ENCODE measurements at places on chromosomes 2 and 18.

GRCh38 chr2:43040084-43040854, 186.1 kb downstream of the ZFP36L2 start:
- DNase-seq = no peak

DNA sequence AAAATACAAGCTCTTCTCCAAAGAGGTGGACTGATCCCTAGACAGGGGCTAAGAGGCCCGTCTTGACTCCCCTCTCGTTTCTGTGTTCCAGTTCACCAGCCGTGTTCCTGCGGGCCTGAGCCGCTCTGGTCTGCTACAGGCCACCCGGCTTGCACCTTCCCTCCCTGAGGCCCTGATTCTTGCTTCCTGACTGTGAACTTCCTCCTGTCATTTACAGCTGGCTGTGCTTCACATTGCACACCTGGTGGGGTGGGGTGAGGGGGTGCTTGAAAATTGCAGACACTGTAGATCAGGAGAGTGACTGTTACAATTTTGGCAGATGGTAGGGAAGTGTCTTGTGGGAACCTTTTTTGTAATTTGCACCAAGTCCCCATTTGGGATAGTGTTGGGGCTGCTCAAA, 64.4 kb downstream of the TSN start:
- no peak for DNase-seq

DNA sequence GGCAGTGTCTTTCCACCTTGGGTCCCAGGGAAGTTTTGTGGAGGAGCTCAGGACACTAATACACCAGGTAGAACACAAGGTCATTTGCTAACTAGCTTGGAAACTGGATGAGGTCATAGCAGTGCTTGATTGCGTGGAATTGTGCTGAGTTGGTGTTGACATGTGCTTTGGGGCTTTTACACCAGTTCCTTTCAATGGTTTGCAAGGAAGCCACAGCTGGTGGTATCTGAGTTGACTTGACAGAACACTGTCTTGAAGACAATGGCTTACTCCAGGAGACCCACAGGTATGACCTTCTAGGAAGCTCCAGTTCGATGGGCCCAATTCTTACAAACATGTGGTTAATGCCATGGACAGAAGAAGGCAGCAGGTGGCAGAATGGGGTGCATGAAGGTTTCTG, 5.9 kb downstream of the CTLA4 start:
- no peak for DNase-seq

GRCh38 chr18:41320100-41320499, 634.9 kb upstream of the PIK3C3 start:
- DNase-seq = no peak

DNA sequence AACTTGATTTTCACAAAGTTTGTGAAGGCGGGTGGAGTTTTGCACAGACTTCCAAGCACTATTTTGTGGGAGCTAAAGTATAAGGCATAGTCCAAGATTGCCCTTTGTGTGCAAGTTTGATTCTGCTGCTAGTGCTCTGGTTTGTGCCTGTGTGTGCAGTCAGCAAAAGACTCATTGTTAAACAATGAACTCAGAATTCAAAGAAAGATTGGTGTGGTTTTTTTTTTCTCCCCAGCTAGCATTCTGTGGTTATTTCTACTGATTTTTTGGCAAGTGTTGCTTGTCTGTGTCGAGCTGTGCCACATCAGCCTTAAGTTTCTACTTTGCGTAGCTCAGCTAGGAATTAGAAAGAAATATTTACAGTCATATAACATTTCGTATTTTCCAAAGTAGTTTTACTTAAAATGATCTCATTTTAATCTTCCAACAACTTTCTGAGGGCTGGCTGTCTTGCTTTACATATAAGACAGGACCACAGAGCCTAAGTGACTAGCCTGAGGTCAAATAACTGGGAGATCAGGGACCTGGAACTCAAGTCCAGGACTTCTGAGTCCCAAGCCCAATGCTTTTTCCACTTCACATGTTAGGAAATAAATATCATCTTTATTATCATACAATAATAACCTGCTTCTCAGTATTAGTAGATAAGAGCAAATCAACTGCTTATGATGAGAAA, 69.8 kb downstream of the BABAM2 start:
- DNase-seq = no peak

GRCh38 chr18:48934415-48934722, 16.4 kb downstream of the SMAD7 start:
- DNase-seq = no peak

GRCh38 chr2:207863345-207863744, 93.6 kb upstream of the FZD5 start:
- DNase-seq = no peak

DNA sequence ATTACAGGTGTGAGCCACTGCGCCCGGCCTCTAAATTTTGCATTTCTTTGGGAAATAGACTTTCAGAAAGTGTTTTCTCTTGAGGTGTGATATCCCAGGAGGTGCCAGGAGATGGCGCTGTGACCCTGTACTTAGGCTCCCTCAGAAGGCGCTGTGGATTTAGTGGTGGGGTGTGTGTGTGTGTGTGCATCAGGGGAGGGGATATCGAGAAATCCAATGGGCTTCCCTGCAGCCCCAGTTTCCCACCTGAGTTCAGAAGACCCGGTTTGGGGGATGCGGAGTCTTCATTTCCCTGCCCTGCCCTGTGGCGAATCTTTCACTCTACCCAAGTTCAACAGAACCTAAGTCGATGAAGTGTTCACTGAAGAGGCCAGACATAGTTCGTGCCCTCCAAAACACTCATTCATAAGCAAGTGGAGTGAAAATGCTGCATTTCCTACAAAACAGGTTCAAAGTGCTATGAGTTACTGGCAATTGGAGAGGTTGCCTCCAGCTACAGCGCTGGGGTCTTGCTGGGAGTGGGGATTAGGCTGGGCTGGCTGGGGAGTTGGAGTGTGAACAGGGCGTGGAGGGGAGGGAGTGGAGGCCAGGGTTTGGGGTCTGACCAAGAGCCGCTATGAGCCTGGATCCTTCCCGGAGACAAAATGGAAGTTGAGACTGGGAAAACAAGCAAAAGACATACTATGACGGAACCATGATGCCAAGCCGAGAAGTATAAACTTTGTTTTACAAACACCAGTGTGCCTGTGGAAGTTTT, 6.5 kb upstream of the WNT6 start:
- peak; percentile 41 for DNase-seq

DNA sequence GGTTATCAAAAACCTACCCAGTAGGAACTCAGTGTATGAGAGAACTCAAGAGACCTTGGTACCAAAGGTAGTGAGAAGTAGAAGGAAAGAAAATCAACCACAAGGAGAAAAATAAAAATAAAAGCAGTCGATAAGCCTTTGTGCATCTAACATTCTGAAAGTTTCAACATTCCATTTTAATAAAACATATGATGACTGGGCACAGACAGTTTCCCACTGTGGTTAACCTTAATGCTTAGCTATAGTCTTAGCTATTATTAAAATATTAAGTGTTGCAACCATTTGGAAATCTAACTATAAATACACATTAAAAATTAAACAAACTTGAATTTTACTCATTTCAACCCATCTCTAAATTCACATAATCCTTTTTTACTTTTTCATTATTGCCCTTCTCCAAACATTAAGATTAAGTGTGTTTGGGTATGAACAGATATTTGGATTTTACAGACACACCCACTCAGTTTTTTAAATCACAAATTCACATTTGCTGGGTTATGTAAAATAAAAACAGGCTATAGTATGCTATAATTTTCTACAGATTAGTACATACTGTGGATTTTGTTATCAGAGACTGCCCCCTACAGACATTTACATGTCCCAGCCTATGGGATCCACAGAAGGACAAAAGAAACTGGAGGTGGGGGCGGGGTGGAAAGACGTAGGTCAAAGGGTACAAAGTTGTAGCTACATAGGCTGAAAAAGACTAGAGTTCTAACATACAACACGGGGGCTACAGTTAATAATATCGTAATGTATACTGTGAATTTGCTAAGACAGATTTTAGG, 32.8 kb downstream of the SRBD1 start:
- DNase-seq = no peak

DNA sequence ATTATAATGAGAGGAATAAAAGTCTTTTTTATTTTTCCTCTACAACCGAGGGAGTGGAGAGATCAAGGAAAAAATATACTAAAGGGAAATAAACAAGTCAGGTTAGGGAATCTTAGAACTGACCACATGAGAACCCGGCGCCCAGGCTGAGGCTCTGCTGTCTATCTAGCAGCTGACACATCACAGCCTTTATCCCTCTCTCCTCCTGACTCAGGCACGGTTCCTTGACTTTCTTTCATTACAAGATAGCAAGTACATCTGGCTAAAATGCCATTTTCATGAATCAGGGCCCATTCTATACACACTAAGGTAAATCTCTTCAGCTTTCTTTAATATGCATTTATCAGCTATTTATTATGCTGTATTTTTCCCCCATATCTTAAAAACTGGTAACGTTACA, 296.0 kb downstream of the TMX3 start:
- no peak for DNase-seq

- no peak for DNase-seq
These were observed 7.3 kb upstream of the GMPPA start for GRCh38 chr2:219491278-219491963.

DNA sequence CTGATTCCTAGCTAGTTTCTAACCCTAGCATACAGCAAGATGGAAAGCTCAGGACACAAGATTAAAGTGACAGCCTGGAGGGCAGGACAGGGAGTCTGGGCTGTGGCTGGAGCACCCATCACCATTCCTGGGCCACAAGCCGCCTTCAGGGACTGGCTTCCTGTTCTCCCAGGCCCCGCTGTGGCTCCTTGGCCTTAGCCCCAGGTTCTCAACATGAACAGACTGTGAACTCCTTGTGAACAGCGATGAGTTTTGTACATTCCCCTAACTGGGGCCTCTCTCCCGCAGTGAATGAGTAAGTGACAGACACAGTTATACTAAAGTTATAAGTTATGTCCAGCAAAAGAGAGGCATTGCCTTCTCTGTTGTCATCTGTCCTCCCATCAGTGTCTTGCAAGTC, 35.9 kb upstream of the SLC14A1 start:
- no peak for DNase-seq

- no peak for DNase-seq
These were observed 69.5 kb downstream of the CAVIN2 start for GRCh38 chr2:191777351-191777750.
